Omental fat pad (tissue), 4 donors: ENCODE measurements at places on chromosomes 1 and 21.

GRCh38 chr1:169060043-169060722 is 46.3 kb upstream of the ATP1B1 start:
- no peak for DNase-seq

DNA sequence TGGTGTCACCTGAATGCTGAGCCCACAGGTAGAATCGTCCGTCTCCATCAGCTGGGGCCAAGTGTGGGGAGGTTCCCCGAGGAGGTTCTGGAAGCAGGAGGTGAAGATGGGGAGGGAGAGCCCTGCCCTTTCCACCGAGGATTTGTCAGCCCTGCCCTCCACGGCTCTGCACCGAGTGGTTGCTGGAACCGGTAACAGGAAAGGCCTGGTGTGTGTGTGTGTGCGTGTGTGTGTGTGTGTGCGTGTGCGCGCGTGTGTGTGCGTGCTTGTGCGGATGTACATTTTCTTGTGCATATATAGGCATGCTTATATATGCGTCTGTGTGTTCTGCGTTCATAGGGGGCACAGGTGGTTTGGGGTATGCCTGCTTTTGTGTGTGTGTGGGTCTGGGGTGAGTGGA is 3.5 kb downstream of the NBL1 start:
- no peak for DNase-seq

DNA sequence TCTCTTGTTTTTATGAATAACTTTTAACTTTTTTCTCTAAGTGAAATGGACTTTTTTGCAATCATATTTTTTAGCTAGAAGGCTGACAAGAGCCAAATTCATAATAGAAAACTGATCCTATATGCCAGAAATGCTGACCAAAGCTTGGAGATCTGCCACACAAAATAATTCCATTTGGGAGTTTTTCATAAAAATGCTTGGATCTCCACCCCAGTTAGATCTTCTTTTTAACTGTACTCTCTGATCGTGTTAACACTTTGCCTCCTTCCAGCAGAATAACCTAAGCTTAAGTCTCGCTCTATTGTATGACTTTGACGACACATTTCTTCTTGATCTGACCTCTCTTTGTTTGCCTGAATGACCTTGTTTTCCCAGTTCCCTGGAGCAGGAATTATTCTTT is 16.8 kb downstream of the FLG2 start:
- DNase-seq = no peak

DNA sequence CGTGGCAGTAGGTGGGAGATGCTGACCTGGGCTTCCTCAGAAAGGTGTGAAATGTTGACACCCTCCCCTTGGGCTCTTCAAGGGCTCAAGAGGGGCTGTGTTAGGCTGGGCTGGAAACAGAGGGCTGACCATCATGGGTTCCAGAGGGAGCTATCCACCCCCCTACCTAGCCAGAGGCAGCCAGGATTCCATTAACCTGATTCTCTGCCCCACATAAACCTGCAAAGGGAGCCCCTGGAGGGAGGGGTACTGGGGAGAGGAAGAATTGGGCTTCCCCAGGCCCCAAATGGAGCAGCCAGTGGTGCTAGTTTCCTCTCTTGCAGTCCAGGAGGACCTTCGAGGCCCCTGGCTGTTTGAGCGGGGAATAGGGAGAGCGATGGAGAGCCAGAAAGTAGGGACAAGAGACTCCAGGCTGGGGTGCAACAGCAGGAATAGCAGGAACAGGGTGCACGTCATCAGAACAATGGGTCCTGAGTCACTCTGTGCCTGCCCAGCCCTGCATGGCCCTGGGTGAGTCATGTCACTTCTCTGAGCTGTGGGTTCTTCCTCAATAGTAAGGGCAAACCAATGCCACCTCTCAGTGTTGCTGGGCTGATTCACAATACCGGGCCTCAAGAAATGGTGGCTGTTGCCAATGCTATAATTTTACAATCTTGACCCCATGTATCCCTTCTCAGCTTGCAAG is 121.2 kb downstream of the EPHB2 start:
- DNase-seq = no peak

- no peak for DNase-seq
These were observed 25.0 kb downstream of the PLXNA2 start for GRCh38 chr1:208219098-208219658.

DNA sequence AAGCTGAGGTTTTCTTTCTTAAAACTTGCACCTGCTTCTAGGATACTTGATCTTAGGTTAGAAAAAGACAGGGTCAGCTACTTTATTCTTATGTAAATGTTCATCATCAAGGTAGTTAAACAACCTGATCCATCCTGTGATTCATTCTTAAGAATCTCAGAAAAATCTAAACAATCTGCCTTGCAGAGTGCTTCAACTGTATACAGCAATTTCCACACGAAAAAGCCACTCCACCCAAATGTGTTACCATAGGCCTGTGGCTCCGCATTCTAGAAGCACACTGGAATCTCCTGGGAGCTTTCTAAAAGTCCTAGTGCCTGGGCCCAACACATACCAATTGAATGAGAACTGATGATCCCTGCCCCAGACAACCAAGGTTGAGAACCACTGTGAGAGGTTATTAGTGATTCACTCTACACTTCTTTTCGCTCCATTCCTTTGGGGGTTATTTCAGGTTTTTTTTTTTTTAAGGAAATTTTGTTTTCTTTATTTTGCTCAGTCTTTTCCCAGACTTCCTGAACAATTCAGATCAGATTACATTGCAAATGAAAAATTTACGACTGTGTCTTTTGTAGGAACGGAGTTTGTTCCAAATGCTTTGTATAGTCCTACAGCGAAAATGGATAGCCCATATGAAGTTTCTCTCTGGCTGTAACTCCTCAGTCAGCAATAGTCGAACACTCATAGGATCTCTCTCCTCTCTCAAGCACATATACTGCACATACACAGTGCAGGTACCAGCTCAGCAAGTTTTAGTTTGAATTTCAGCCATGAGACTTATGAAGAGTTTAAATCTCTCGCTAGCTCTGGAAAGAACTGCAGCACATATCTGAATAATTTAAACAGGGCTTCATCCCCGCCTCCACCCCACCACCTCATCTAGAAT is 16.1 kb downstream of the SMYD2 start:
- DNase-seq = no peak

DNA sequence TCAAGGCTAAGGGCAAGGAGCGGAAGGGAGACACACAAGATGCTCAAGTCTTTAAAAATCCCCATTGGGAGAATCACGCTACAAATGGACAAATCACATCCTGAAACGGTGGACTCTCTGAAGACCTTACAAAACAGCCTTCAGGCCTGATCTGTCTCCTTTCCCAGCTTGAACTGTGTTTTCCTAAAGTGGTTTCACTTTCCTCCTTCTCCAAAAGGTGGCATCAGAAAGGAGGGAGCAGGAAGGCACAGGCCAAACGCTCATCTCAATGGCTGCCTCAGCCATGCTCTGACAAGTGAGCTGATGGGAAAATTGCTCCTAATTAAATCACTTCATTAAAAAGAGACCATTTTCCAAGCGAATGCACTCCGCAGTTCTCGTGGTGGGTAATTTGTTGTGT is 47.7 kb downstream of the UTP25 start:
- DNase-seq = no peak

GRCh38 chr1:228226956-228227791 is 19.3 kb downstream of the OBSCN start:
- no peak for DNase-seq

DNA sequence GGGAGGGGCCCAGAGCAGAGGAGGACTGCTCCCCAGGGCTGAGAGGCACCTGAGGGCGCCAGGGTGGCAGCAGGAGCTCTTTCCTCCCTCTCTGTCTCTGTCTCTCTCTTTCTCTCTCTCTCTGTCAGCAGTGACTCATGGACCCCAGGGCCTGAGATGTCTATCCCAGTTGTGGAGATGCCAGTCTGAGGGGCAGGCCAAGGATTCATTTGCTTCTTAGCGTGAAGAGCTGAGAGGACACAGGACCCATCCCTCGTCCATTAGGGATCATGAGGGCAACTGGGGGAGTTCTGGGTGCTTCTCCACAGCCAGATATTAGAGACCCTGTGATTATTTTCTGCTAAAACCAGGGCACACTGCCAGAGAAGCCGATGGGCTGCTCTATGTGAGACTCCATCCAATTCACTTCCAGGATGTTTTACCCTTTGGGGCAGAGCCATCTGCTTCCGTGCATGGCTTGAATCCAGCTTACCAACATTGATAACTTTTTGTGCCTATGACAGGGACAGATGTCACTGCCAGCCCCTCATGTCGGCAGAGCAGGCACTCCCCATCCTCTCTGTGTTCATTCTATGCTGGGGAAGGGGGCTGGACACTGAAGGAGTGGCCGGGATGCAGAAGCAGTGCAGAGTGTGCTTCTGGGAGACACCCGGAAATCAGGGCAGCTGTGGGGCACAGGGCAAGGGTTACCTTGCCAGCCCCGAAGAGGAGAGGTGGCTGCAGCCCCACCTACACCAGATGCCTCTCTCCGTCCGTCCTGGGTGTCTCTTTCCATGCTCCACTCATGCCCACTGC is 4.1 kb upstream of the PCBP3 start:
- DNase-seq = no peak

DNA sequence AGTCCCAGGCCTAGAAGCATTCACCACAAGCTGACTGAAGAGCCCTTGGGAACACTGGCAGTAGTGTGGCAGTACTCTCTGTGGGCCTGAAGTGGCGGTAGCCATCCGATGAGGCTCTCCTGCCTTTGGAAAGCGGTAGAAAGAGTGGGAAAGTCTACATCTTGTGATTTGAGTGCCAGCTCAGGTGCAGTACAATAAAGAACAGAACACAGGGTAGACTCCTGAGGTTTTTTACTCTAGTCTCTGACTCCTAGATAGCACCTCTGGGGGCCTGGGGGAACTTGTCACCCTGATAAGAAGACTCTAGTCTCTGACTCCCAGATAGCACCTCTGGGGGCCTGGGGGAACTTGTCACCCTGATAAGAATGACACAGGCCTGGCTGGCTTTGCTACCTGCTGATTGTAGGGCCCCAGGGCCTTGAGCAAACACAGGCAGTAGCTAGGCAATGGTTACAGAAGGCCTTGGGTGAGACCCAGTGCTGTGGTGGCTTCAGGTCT is 18.0 kb upstream of the IL20 start:
- no peak for DNase-seq

- no peak for DNase-seq
These were observed 1.9 kb downstream of the CNN3 start for GRCh38 chr1:94925004-94925403.

- no peak for DNase-seq
These were observed 202.8 kb downstream of the RRAGC start for GRCh38 chr1:38656726-38657125.

- no peak for DNase-seq
These were observed 126.0 kb upstream of the HMCN1 start for GRCh38 chr1:185608177-185608576.

- no peak for DNase-seq
These were observed 41.4 kb downstream of the KCNK1 start for GRCh38 chr1:233655301-233655740.

DNA sequence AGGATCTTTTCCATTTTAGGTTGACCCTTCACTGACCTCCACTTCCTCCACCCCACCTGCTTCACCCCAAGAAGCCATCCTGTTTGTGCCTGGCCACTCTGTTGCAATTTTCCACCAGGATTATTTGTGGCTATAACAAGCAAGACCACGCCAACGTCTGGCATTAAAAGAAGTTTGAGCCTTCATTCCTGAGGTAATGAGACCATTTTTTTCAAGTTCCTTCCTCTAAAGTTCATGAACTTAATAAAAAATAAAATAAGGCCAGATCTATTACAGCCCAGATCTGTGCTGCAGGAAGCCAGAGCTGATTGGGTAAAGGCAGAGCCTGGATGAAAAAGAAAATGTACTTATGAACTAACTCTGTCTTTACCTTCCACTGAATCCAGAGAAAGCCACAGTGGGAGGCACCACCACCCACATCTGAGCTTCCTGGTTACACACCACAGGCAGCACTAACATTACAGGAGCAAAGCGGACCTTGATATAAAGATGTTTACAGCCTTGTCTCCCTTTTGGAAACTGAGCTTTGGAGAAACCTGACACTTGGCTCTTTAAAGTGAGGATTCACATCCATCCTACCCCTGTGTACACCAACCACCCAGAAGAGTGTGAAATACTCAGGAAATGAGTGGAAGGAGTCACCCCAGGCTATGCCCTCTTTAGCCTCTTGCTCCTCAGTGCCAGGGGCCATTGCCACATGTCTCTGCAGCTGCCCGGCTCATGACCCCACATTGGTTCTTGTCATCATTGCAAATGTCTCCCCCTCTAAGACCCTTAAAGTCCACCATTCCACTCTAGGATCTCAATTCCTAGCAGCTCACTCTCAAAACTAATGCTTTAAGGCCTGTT is 293.6 kb downstream of the PLPP3 start:
- DNase-seq = no peak

- DNase-seq = no peak
These were observed 59.0 kb downstream of the RUSC1 start for GRCh38 chr1:155379631-155380090.

DNA sequence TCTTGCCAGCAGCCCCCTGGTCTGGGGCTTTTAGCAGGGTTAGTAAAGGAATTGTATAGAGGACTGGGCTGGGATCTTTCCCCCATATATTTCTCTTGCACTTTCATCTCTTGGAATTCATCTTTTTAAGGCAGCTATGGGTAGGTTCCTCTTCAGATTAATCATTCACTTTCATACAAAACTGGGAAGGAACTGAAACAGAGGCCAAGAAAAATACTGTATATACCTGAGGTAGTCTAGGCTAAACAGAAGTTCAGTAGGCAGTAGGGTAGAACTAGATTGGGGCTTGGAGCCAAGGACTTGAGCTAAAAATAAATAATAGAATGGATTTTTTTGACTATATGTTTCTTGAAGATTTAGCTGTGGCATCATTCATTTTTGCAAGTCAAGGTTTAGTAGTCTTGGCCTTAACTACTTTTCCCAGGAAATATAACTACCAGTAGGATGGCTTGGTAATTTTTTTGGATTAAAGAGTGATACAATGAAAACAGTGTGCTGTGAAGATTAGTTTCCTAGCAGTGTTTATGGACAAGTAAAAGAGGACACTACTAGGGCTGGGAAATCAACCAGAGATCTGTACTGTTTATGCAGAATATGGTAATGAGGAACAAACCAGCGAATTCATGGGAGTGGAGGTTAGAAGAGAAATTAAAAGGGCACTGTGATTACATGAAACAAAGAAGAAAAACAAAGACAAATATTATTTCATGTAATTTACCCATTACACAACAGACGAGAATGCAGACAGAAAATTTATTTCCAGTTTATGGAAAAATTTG is 50.9 kb upstream of the PTGS2 start:
- no peak for DNase-seq

- DNase-seq = no peak
These were observed 18.6 kb downstream of the AZIN2 start for GRCh38 chr1:33099290-33100118.

DNA sequence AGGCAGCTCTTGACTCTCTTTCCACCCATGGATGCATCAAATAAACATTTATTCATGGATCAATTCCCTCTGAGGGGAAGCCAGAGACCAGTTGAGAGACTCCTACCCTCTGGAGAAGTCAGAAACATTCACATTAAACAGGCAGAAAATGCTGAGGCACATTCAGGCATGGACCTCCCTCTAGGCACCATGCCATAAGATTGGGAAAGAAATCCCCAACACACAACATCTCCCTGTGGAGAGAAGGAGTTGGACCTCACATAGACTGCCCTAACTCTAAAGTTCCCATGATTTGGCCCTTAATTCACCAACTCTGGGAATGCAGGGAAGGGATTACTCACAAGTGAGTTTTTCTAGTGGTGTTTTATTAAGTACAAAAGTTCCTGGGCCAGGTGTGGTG is 415.3 kb upstream of the C1orf87 start:
- DNase-seq = no peak
